ENCODE measurements at places on chromosomes 11 and 22. TPM values are rescaled to one million over a fixed set of nuclear protein-coding genes. Genes with fewer than 3 reads are reported as not detected.

- no peak overlapping the region for H3K27ac ChIP-seq
- H3K4me3 ChIP-seq: no peak overlapping the region
- H3K4me1 ChIP-seq: no peaks in the 10 kb centered on the region
- no peak for DNase-seq
Measured at GRCh38 chr11:110090466-110091026, 2.6 kb upstream of the ZC3H12C start.

FAM111A gene
- 42.2 TPM for total RNA-seq

OR51I1 gene
- 0.35 TPM for total RNA-seq

OR4A5 gene
- total RNA-seq: not detected

CACNA1I gene
- 0.63 TPM for total RNA-seq

DNA sequence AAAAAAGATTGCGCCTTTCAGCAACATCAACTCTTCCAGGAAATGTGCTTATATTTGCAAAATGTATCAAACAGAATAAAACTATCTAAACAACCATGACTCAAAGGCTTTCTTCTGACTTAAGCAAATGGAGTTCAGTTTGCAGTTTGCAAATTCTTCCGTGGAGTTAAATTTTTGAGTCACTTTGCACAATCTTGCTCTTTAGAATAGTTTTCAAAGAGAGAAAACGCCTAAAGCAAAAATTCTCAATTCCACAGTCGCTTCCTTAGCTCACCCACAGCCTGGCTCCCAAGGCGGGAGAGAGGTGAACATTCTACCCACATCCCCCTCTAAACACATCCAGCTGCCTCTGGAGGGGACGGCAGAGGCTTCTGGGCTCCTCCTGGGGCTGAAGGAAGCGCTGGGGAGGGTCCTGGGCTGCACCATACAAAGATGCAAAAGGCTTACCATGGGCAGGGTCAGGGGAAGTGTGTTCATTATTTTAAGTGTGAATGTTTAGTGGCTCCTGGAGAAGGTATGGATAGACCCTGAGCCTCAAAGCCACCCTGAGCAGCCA lies 1487.3 kb downstream of the TBC1D22A start:
- H3K27ac ChIP-seq: no peak overlapping the region
- no peak overlapping the region for H3K4me3 ChIP-seq
- no peaks in the 10 kb centered on the region for H3K36me3 ChIP-seq
- peaks cover 5% of the 10 kb centered on the region for H3K27me3 ChIP-seq
- no peak for DNase-seq

Data from kidney (tissue), 22 donors.